ENCODE measurements at places on chromosomes 5 and 9.

GRCh38 chr5:167011196-167011595 is 1280.2 kb upstream of the WWC1 start:
- no peak for DNase-seq

DNA sequence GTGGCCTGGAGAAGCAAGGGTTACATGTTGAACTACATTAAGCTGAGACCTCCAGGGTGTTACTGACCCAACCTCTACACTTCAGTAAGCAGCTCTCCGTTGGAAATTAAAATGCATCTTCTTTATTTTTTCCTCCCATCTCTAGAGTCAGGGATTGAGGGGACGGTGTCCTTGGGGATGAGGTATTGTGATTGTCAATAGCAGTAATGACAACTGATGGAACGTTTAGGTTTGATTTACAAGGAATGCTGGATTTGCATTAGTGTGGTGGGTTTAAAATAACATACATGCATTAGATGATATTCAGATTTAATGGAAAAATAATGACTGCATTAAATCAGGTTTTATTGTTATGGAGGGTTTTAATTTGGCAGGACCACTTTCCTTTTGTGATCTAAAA is 82.9 kb upstream of the NTRK2 start:
- DNase-seq: no peak

DNA sequence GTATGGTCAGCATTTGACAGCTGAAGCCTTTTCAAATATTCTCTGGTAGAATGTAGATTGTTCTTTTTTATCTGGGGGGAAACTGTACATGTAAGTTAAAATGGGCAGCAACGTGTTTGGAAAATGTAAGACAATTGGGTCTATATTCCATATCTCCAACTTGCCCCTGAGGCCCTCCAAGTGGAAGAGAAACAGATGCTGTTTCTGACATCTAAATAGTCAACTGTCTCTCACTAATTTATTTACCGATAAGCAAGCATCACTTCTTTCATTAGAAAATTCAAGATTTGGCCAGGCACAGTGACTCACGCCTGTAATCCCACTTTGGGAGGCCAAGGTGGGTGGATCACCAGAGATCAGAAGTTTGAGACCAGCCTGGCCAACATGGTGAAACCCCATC is 120.2 kb upstream of the TBCA start:
- DNase-seq: no peak

DNA sequence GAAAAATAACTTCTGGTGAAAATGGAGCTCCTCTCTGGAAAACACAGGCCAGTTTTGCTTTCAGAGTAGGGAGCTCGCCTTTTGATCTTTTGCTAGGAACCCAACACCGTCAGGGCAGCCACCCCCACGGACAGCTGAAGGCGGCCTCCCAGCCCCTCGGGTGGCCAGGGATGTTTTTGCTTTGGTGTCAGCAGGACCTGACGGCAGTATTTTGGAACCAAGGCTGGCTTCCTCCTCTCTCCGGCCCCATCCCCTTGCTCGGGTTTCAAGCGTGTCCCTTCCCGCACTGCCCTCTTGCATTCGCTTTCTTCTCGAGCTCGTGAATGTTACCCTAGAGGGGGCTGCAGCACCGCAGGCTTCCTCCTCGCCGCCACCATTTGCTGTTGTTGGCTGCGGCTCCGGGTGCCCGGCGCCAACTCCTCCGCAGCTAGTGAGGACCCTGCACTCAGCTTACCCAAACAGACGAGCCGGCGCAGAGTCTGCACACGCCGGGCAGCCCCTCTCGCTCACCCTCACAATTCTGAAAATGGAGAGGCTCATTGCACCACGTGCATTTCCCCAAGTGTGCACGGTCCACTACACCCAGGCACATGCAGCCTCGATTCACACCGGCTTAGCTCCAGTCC is 35.5 kb upstream of the ADAMTSL1 start:
- DNase-seq: no peak

DNA sequence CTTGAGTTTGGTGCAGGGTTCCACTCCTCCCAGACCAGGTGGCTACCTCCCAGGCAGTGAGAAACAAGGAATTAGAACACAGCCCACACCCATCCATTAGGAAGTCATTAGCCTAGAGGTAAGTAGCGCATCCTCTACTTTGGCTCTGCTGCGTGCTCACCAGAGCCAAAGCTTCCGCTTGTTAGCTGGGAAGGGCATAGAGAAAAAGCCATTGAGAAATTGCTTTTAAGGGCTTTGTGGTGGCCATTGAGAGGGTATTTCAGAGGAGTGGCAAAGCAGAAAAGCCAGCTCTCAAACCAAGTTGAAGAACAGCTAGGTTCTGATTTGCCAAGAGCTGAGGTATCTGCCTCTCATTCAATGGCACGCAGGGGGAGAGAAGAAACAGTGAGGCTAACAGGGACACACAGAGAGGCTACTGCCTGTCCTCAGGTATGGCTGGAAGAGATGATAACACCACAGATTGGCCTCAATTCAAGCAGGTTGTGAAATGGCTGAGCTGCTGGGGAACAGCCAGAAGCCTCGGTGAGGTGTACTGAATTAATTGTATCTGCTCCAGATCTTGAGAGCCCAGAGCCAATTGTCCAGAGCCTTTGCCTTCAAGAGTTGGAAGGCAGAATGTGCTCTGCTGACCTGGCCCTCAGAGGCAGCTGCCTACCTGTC is 119.4 kb downstream of the NTRK2 start:
- DNase-seq: no peak

DNA sequence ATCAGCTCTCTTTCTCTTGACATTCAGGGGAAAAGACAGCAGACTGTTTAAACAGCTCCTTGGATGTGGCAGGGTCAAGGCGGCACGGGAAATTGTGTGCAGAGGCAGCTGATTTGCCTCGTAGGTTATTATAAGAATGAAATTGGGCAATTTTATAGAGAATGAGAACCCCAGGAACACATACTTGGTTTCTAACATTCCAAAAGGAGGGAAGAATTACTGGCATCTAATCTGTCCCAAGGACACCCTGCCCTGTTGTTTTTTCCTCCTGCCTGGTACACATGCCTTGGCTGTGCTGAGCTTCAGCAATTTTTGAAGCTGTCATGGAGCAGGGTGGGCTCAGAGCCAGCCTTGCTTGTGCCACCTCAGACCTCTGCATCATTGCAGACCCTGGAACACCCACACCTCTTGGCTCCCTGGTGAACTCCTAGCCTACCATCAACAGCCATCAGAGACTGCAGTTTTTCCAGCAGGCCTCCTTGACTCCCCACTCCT is 143.6 kb downstream of the BOD1 start:
- DNase-seq: no peak

GRCh38 chr5:174118823-174119467 is 73.4 kb downstream of the NSG2 start:
- DNase-seq: no peak

GRCh38 chr9:38141746-38142591 is 72.9 kb upstream of the SHB start:
- no peak for DNase-seq

GRCh38 chr5:124303366-124303765 is 443.1 kb downstream of the ZNF608 start:
- no peak for DNase-seq

DNA sequence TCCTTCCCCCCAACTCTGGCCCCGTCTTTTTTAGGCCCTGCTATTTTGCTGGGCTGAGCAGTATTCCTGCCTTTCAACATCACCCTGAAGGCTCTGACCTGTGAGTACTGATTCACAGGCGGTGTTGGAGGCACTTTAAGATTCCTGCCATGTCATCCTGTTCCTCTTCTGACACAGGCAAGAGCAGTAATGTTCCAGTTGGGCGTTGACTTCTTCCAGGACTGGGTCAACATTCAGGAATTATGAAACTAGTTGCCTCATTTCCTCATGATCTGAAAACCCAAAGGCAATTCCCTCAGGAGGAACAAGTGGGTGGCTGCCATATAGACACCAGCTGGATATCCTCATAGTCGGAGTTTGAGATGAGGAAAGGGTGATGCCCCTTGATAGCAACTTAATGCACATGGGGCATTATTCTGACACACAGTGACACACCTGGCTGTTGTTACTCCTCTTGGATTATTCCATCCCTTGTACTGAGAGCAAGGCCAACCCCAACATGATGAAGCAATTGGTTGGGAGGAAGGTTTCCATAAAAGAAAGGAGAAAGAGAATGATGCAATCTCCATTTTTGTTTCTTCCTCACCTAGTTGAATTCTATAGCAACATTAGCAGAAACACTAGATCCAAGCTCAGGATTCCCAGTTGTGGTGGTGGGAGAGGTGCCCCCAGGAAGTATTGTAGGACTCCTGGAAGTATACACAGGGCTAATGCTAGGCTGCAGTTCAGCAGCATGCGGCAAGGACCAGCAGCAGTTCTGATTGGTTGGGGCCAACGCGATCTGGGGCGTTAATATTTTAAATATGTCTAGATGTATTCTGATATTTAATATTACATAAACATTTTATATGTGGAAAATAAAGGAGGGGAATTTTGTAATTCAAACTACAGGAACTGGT is 19.6 kb upstream of the GLRX start:
- DNase-seq: no peak

DNA sequence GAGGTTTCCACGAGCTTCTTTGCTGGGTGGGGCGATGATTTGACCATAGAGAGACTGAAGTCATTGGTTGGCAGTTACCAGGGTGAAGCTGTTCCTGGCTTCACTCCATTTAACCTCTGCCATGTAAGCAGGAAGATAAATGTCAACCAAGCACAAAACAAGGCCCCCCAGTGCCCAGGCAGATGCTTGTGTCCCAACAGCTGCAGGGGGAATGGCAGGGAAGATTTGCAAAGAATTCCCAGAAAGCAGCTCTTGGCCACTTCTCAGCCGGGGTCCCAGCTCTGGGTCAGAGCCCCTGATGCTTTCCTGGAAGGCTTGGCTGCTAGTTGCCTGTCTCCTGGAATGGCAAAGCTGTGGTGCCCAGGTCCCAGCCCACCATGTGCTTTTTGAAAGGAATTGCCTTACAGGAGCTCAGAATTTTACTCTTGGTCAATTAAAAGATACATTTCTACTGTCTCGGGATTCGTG is 383.4 kb downstream of the ENC1 start:
- no peak for DNase-seq

GRCh38 chr5:62488531-62488930 is 76.0 kb downstream of the IPO11 start:
- DNase-seq: no peak

- no peak for DNase-seq
These were observed 198.7 kb upstream of the C9orf72 start for GRCh38 chr9:27771803-27772545.

DNA sequence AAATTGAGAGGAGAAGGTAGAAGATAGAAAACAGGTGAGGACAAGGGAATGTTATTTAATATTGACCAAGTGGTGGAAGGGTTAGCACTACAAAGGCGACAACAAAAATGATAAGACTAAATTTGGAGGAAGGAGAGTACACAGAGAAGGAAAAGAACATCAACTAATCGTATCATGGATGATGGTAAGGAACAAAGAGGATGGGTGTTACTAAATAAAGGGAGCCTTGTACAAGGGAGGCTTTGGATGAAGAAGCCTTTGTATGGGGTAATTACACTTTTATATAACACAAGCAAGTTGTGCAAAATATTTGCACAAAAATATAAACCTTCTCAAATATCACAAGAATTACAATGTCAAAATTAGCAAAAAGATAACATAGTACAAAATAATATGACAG is 125.7 kb downstream of the ZNF608 start:
- no peak for DNase-seq

- DNase-seq: no peak
These were observed 6.5 kb upstream of the GLE1 start for GRCh38 chr9:128497824-128498610.

DNA sequence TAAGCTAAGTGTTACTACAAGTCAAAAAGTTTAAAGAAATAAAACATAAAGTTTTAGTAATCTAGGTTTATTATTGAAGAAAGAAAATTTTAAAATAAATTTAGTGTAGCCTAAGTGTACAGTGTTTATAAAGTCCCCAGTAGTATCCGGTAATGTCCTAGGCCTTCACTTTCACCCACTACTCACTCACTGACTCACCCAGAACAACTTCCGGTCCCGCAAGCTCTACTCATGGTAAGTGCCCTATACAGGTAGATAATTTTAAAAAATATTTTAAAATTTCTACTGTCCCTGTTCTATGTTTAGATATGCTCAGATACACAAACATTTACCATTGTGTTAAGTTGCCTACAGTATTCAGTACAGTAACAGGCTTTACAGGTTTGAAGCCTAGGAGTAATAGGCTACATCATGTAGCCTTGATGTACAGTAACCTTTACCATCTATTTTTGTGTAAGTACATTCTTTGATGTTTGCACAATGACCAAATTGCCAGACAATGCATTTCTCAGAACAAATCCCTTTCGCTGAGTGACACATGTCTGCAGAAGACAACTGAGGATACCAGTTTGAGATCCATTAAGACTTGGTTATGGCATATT is 253.6 kb downstream of the TRIM32 start:
- no peak for DNase-seq

DNA sequence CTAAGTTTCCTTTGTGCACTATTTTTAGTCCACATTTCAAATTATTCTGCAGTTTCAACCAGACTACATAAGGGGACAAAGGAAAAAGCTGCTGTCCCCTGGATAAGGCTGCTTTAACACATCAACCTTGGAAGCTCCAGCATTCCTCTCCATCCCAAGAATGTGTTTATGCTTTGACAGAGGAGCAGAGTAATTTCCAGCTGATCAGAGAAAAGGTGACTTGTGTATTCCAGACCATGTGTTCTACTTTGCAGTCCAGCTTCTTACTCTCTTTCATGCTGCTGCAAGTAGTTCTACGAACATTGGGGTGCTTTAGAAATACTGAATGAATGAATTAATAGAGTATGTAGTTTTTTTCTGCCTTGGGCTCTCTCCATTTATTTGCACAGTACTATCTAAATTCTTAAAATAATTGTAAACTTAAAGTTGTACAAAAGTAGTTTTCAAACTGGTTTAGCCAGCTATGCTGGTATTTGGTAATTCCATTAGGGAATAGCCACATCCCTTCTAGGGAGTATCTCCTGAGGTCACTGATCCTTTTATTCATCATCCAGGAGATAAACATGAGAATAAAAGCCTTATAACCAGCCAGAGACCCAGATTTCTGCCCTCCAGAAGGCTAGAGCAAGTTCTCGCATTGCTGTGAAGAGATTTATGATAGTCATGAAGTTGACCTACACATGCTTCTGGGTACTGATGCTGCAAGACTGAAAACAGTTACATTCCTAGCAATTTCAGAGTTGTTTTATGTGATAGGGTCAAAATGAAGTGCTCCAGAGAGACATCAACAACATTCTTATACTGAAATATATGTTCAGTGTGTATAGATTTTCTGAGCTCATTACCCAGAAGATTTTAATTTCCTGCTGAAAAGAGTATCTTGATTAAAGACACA is 215.2 kb downstream of the COMMD10 start:
- no peak for DNase-seq

- DNase-seq: no peak
These were observed 1044.8 kb downstream of the DTWD2 start for GRCh38 chr5:117943541-117943940.

DNA sequence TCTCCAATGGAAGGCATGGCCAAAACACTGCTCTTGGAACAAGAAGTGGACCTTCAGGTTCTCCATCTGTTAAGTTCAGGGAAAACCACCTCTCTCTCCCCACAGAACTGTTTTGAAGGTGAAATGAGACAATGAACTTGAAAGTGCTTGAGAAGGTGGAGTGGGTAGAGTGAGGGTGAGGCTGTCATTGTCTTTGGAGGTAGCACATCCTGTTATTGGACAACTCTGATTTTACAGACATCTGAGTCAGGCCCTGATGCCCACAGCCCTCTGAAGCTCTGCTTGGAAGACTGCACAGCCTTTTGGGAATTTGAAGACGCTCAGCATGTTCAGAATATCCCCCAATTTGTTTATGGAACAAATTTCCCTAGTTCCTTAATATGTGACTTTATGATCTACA is 27.6 kb upstream of the TEX48 start:
- no peak for DNase-seq

- no peak for DNase-seq
These were observed 1.8 kb downstream of the HRH2 start for GRCh38 chr5:175659546-175660253.

Measured in stimulated activated CD4-positive, alpha-beta T cell treated with anti-CD3 and anti-CD28 coated beads, TNF-alpha, amount 100 ng/mL, for 48 hours (primary cell).